SHP77 treated with DMSO at 0.1 percent for 48 hours (cell line): ENCODE measurements at places on chromosomes 3 and 15.

DNA sequence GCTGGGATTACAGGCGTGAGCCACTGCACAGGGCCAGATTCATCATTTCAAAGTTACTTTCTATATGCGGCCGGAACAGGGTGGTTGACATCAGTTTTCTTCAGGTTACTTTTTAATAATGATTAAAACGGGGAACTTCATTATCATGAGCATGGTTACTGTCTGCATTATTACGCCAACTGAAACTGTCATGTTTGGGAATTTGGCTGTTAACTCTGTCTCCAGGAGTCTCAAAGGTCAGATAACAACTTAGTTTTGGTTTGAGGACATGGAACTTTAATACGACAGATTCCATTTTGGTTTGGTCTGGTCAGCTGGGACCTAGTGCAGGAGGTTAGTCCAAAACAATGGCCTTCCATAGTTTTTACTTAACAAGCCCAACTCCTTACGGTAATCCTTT, 8.5 kb downstream of the CYP8B1 start:
- no peak for DNase-seq

GRCh38 chr3:110685630-110686029, 386.0 kb upstream of the NECTIN3 start:
- DNase-seq = no peak

- no peak for DNase-seq
These were observed 38.6 kb downstream of the EHD4 start for GRCh38 chr15:41933771-41934170.

GRCh38 chr3:37149257-37149656, 25.1 kb downstream of the LRRFIP2 start:
- DNase-seq = no peak

- no peak for DNase-seq
These were observed 474.6 kb upstream of the TPRG1 start for GRCh38 chr3:188697127-188697526.

DNA sequence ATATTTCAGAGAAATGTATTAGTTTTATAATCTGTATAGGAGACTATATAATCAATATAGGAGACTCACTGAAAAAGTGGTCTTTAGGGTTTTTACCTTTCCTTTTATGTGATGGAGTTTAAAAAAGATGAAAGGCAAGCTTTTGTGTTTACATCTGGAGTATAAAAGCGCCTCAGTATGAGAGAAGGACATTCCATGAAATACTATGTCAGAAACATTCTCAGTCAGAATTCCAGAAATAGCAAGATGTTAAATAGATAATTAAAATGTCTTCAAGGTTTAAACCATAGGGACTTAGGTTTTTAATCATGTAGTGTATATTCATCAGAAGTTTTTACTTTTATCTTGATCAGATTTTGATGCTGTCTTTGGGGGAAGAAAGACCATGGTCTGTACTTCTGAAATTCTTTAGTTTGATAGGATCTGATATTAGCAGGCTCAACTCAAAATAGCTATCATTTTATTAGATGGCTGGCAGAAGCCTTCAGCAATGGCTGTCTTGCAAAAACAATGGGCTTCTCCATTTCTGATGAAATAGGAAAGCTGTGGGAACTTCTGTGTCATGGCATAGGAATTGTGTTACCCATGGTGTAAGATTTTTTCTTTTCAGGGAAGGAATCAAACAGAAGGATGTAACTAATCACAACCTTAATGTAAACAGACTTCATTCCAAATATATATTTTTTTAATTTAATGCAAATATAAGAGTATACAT, 209.6 kb upstream of the PLSCR5 start:
- no peak for DNase-seq
